Lung (tissue), 17 donors: ENCODE measurements at places on chromosomes 1 and 21.

DNA sequence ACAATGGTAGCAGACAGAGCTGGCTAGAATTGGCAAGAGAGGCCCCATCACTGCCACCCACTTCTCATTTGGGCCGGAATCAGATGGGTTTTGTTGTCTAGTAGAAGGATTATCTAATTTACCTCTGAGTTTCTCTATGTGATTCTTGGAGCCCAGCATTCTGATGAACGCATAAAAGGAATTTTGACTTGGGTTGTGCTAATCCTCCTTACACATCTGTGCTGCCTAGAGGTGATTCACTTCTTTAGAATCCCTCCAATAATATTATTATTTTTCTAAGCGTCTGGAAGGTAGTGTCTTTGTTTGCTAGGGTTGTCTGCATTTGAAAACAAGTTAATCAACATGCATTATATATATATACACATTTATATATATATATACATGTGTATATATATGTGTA is 118.1 kb downstream of the RUNX1 start:
- no peak for DNase-seq

DNA sequence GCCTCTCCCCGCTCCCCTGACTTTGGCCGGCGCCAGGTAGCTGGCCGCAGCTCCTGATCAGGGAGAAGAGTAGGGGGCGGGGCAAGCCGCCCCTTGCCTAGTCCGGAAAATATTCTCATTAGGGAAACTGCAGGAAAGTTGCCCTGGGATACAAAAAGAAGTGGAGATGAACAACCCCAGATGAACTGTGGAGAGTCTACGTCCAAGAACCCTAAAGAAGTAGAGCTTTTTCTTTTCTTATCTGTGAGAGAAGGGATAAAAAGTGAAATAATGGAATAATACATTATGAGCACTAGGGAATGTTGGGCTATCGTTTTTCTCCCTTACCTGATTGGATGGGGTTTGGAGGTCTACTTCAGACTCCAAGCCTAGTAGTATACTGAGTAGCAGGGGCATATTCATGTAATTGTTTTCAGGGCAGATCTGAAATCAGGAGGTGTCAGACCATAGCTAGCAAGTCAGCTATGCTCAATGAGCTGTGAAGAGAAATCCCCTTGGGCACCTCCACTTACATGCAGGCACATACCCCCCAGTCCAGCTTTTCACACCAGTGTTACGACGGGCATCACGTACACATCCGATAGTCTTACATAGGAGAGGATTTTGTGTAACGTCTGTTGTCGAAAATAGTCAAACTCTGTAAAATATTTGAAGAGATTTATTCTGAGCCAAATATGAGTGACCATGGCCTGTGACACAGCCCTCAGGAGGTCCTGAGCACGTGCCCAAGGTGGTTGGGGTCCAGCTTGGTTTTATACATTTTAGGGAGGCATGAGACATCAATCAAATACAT is 1.7 kb upstream of the DUSP10 start:
- DNase-seq: no peak

- peak; percentile 6 for DNase-seq
Observed at GRCh38 chr1:217315346-217315745, 315.5 kb downstream of the GPATCH2 start.

DNA sequence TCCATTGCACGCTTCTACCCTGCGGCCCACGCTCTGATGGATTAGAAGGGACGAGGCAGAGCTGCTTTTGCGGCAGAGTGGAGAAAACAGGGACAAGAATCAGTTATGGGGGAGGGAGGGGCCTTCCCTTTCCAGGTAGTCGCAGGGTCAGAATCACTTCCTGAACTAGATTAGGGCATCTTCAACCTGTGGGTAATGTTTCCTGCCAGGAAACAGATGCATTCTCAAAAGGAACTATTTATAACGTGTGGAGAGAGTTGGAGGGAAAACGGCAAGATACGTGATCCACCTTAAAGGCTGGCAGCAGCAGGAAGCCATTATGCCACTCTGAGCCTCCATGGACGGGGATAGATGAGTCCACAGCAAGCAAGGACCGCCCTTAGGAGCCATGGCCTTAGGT is 59.9 kb upstream of the CNTN2 start:
- DNase-seq: no peak

GRCh38 chr21:25885405-25885804 is 150.6 kb downstream of the GABPA start:
- DNase-seq: peak; percentile 25

GRCh38 chr1:41804176-41804575 is 114.5 kb downstream of the HIVEP3 start:
- DNase-seq: no peak

DNA sequence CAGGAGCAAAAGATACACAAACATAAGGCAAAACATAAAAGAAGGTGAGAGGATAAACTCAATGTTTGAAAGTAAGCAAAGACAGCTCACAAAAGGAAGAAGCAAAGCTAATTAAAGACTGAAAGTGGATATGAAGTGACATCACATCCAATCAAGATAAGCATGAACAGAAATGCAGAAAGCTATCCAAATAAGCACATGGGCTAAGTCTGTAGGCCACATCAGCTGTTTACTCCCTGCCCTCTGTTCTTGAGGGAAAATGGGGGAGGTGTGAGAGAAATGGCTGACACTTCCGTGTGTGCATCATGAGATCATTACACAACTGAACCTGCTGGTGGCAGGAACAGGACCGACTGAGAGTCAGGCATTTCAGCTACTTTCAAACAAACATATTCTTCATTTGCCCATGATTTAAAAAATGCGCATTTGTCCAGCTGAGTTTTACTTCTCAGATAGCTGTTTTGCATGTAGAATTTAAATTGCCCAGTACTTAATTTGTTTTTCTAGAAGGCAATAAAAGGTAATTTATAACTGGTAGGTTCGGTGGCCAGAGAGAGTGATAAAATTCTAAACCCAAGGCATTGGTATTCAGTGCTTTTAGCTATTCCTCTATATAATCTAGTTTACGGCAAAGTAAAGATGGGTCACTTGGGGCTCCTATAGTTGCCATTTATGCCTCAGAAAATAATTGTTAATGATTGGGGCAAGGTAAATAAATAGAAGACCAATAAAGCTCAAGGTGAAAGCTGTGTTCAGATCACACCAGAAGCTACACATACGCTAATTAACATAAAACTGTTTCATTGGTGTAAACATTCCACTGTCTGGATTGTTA is 27.2 kb upstream of the MAN1A2 start:
- peak; percentile 33 for DNase-seq

DNA sequence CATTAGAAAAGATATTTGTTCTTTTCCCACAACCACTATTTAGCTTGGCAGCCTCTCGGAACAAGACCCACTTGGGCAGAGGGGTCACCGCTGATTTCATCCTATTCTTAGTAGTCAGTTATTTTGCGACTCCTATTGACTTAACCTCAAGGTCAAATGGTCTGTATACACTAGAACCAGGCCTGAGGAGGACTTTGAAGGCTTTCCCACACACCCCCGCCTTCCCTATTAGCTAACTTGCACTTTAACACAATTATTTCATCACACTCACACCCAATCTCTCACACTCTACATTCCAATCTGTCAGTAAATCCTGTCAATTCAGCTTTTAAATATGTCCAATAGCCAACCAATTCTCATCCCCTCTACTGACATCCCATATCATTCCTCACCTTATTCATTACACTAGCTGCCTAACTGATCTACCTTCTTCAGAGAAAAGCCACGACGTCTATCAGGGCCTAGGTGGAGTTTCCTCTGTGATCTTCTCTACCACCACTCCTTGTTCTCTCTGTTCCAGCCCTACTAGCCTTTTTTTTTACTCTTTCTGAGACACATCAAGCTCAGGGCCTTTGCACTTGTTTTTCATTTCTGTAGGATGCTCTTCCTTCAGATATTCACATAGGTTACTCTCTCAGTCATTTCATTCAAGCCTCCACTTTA is 1.0 kb upstream of the NIBAN1 start:
- no peak for DNase-seq

- no peak for DNase-seq
Observed at GRCh38 chr1:163085904-163086268, 16.7 kb downstream of the RGS4 start.

- DNase-seq: peak; percentile 73
Observed at GRCh38 chr1:204565617-204566582, 49.7 kb downstream of the MDM4 start.

- no peak for DNase-seq
Observed at GRCh38 chr1:32336591-32336932, 529 bp upstream of the MARCKSL1 start.

GRCh38 chr1:192574073-192574472 is 1.5 kb upstream of the RGS1 start:
- no peak for DNase-seq

DNA sequence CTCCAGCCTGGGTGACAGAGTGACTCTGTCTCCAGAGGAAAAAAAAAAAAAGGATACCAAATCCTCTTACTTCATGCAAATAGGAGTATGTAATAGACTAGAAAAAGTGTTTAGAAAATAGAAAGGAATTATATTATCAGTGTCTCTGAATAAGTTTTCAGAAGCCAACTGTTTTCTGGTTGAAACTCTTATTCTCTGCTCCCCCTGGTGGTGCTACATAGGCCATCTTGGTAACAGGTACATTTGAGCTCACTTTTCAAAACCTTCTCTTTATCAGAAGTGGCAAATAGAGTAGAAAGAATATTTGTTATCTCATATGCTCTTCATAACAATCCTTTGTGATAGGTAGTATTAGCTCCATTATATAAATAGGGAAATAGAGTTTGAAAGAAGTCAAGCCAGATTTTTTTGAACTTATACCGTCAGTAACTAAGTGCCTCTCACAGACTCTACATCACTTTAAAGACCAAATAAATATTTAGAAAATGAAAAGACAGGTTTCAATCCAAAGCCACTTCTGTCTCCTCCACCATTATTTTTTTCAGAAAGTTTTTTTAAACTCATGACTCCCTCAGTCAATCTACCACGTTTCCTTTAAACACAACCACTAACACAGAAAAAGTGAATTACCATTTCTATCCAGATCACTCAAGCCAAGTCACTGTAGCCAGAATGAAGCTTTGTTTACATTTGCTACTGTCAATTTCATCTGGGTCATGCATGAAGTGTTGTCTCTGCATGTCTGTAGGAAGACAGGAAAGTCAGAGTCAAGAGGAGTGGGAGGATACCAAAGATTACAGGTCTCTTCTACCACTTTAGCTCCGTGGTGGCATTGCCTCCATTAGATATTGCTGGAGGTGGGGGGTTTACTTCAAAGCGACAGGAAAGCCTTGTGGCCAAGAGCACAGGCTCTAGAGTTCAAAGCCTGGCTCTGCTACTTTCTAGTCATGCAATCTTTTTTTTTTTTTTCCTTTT is 45.6 kb downstream of the IL23R start:
- peak; percentile 32 for DNase-seq

GRCh38 chr1:31576201-31576669 is at the start of gene TINAGL1:
Gene TINAGL1 (plus strand): TSS chr1:31576515. CDS start chr1:31577149, 634 bp downstream.
- peak; percentile 69 for DNase-seq

DNA sequence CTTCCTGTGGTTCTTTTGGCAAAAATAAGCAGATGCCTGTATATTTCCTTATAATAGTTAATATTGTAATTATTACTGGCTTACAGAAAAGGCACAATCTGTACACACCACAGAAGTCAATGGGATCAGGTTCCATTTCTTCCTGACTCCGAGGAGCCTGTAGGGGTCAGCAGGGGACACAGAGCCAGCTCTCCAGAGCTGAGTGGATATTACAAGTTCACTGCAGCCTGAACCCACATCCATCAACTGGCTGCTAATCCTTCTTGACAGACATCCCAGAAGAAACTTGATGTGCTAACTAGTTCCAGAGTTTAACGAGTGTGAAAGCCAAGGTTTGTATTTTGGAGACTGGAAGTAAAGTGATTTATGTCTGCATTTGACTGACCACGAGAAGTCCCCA is 203.8 kb downstream of the LMX1A start:
- no peak for DNase-seq

- DNase-seq: no peak
Observed at GRCh38 chr1:181061891-181062835, 26.3 kb upstream of the IER5 start.

GRCh38 chr1:219010720-219011119 is 163.0 kb upstream of the LYPLAL1 start:
- no peak for DNase-seq

- DNase-seq: no peak
Observed at GRCh38 chr21:35178827-35179226, 129.7 kb upstream of the RUNX1 start.

DNA sequence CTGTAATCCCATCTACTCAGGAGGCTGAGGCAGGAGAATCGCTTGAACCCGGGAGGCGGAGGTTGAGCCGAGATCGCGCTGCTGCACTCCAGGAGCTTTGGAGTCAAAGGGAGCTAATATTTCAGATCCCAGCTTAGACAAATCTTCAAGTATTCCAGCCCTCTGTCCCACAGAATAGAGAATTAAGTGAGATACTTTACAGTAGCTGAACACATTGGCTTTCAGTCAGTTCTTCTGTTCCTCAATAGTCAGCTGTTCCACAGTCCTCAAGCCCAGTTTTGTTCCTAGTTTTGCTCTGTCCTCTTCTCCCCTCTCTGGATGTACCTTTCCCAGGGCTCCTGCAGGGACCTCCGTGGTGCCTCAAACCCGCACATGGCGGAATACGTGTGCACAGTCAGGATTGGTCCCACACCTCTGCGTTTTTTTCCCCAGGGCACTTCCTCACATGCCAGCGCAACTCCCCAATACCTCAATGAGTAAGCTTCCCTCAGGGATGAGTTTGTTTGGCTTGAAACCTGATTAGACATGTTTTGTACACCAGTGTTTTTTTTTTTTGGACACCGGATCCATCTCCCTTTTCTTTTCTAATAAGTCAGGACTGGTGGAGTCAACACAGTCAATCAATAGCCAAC is 1.2 kb downstream of the MFN2 start:
- no peak for DNase-seq

DNA sequence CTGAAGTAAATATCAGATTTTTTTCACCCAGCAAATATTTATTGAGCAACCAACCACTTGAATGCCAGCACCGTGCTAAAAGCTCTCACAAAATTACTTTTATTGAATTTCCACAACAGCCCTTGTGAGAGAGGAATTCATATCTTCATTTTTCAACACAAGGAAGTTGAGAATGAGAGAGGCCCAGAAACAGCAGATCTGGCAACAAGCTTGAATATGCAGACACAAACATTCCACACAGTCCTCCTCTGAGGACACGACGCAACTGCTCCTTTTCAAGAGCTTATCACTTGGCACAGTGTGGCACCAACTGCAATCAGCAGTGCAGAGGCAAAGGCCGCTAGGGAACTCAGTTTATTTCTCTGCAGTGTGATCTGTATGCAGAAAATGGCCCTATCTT is 32.2 kb upstream of the IFNAR2 start:
- DNase-seq: peak; percentile 46

GRCh38 chr1:182770232-182770631 is 19.3 kb upstream of the NPL start:
- DNase-seq: peak; percentile 32

GRCh38 chr1:217620814-217621213 is 10.1 kb downstream of the GPATCH2 start:
- no peak for DNase-seq

- no peak for DNase-seq
Observed at GRCh38 chr1:236526079-236526478, 2.3 kb downstream of the LGALS8 start.
